NCI-H1436 treated with DMSO at 0.1 percent for 48 hours (cell line): ENCODE measurements at places on chromosomes 5 and 9.

DNA sequence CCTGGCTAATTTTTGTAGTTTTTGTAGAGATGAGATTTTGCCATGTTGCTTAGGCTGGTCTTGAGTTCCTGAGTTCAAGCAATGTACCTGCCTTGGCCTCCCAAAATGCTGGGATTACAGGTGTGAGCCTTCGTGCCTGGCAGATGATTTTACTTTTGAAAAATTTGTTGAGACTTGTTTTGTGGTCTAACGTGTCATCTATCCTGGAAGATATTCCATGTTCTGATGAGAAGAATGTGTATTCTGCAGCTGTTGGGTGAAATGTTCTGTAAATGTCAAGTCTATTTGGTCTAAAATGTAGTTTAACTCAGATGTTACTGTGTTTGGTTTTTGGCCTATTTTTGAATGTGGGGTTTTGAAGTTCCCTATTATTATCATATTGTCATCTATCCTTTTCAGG is 145.6 kb downstream of the XRCC4 start:
- DNase-seq = no peak

- no peak for DNase-seq
These were observed 134.3 kb downstream of the MACROH2A1 start for GRCh38 chr5:135264451-135265440.

DNA sequence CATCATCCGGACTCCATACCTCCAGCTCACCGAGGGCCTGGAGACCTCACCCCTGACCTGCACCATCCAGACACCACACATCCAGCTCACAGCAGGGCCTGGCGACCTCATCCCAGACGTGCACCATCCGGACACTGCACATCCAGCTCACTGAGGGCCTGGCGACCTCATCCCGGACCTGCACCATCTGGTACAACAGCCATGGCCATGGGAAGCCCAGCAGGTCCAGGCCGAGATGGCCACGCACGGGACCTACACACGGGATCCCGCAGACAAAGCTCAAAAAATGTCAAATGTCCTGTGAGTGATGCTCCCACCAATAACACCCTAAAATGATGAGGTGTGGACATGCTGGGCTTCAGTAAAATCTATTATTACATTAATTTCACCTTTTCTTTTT is 9.7 kb downstream of the TERT start:
- DNase-seq = no peak

- DNase-seq = no peak
These were observed 15.6 kb upstream of the FOXD1 start for GRCh38 chr5:73464016-73464745.

DNA sequence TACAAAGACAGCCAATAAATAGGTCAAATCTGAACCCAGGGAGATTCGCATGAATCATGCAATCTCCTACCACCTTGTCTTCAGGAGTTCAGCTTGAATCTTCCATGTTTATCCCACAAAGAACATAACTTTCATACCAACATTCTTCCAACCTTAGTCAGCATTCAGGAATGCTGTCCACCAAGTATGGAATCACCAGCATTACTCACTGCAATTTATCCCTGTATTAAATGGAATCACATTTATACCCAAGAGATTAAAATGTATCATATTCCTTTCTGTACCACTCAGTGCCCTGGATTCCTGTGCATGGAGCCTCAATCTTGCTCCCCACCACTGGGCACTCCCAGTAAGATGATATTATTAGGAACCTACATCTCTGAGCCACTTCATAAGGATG is 162.6 kb downstream of the GLIS3 start:
- no peak for DNase-seq
